ENCODE measurements at places on chromosomes 13 and 19. TPM values are rescaled to one million over a fixed set of nuclear protein-coding genes. Genes with fewer than 3 reads are reported as not detected.

GRCh38 chr13:113846636-113847318 lies 17.1 kb downstream of the GAS6 start:
- no peak for DNase-seq

RFXAP gene
- total RNA-seq = 5.9 TPM

GRCh38 chr13:70483599-70484276 lies 375.5 kb upstream of the KLHL1 start:
- DNase-seq = no peak

DNA sequence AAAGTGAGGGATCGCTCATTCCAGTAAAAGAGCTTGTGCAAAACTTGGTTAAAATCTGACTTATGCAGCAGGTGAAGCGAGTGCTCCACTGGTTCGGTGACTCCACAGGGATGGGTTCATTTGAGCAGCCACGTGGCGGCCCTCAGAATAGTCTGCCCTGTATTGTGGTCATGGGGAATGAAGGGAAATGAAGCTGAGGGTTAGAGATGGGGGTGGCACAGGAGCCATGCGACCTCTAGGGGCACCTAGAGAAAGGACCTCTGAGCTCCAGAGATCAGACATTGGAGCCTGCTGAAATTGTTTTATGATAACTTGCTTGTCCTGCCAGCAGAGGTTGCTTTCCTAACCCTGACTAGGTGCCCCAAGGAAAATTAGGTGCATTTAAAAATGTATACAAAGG lies 26.6 kb downstream of the CBY2 start:
- no peak for DNase-seq

DNA sequence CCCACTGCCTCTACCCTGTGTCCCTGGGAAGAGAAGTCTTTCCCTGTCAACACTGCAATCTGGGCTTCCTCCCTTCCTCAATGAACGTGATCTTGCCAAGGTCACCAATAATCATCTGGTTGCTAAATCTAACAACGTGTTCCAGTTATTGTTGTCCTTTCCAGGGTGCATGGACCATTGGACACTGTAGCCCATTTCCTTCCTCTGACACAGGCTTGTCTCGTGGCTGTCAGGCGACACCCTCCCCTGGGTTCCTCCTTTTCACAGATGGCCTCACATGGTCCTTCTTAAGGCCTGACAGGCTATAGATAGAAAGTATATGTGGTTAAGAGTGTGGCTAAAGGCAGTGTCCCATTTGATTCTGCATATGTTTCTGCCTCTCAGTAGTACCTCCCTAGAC lies 67.7 kb upstream of the STARD13 start:
- peak; percentile 78 for DNase-seq

KLF16 gene
- 15.2 TPM for total RNA-seq

DNA sequence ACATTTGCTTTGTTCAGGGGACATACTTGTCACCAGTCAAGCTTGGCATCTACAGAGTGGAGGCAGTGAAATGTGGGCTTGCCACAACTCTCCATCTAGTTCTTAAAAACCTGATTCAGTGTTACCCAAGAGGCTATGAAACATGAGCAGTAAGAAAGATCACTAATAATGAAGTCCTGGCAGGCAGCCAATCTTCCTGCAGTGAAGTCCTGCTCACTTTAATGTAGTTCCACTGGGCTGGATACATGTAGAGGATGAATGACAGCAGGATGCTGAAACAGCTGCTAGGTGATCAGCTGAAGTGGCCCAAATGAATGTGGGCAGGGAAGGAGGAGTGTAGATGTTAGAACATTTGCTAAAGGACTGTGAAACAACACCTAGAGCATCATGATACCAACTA lies 1213.1 kb downstream of the OLFM4 start:
- no peak for DNase-seq

- no peak for DNase-seq
Observed at GRCh38 chr19:48044561-48044960, 682 bp upstream of the CABP5 start.

DNA sequence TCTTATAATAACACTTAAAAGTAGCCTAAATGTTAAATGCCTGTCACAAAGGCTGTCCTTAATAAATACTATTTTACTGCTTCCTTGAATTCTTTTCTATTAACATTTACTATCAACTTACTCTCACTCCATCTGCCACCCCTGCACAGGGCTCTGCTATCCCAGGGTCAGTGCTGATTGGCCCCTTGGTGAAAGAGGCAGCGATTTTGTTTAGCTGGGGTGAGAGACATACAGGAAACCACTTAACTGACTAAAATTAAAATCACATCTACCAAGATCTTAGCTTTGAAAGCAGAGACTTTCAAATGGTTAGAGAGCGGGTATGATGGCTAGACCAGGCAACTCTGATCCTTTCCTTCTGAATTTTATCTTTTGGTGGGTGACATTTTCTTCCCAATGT lies 149.9 kb upstream of the HTR2A start:
- no peak for DNase-seq

GRCh38 chr19:3413796-3414327 lies 47.5 kb downstream of the NFIC start:
- DNase-seq = no peak

GRCh38 chr13:52765611-52766390 lies 26.2 kb upstream of the CNMD start:
- DNase-seq = no peak

GRCh38 chr19:13010038-13010991 lies 15.0 kb downstream of the NFIX start:
- peak; percentile 89 for DNase-seq

TEKTIP1 gene
- total RNA-seq = not detected

CDX2 gene
- total RNA-seq = not detected

DNA sequence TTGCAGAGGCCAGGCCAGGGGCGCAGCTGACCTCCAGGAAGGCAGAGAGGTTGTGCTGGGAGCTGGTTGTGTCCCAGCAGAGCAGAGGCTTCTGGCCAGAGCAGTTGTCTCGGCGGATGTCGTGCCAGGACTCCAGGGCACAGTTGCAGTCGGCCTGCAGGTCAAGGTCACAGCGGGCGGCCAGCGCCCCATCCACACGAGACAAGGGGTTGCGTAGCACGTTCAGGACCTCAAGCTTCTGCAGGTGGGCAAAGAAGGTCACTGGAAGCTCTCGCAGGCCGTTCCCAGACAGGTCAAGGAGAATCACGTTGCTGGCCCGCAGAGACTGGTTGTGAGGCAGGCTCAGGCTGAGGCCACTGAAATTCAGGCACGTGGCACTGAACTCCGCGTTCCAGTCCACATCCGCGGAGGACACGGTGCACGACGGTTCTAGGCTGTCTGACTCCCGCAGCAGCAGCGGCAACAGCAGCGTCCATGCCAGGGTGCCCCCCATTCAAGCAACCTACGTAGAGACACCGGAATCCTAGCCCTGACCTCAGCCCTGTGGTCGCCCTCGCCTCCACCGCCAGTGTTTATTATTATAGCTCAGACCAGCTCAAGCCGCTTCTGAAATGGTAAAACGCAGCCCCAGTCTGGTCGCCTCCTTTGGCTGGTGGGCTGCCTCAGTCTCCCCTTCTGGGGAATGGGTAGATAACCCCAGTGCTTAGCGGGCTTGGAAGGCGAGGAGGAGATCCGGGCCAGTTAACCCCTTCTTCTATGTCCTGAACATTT lies 766 bp downstream of the LRRC25 start:
- DNase-seq = no peak

ZNF329 gene
- total RNA-seq = 3.8 TPM

CRYL1 gene
- total RNA-seq = 13.1 TPM

DNA sequence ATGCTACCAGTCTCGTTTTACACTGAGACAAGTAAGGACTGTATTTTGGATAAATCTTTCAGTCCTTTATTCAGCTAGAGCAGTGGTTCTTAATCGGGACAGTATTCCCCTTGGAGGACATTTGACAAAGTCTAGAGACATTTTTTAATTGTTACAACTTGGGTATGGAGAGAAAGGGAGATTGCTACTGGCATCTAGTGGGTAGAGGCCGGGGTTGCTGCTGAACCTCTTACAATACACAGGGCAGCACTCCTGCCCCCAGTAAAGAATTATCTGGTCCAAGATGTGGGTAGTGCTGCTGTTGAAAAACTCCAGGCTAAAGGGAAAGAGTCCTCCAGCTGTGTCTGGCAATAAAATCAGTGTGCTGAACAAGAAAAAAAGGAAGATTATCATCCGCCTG lies 334.8 kb downstream of the SLC7A1 start:
- DNase-seq = no peak

- peak; percentile 75 for DNase-seq
Observed at GRCh38 chr19:12035220-12036172, at the start of gene ZNF433. Gene ZNF433 (minus strand): TSS chr19:12035679. CDS start chr19:12035539, 140 bp downstream.

- no peak for DNase-seq
Observed at GRCh38 chr13:20567881-20568528, 1.0 kb downstream of the IFT88 start.

FREM2 gene
- total RNA-seq = not detected

DNA sequence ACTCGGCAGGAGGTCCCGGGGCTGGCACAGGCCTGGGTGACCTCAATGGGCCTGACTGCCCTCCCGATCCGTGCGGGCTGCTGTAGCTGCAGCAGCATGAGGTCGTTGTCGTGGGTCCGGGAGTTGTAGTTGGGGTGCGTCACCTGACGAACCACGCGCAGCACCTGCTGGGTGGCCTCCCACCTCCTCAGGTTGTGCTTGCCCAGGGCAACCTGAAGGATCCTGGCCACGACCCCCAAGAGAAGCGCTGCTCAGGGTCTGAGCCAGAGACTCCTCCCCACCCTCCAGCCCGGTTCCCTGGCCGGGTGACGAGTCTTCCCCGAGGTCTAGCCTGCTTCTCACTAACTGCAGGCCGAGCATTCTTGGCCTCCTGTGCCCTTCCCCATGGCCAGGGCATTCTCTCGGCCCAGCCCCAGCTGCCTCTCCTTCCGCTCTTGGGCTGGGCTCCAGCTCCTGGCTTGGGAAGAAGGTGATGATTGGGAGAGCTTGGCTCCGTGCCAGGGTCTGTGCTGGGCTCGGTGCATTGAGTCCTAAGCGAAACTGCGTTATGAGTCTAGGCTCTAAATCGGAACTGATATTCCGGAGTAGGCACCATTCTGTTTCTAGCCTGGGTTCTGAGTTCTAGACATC lies 3.1 kb downstream of the KLK14 start:
- DNase-seq = no peak

DNA sequence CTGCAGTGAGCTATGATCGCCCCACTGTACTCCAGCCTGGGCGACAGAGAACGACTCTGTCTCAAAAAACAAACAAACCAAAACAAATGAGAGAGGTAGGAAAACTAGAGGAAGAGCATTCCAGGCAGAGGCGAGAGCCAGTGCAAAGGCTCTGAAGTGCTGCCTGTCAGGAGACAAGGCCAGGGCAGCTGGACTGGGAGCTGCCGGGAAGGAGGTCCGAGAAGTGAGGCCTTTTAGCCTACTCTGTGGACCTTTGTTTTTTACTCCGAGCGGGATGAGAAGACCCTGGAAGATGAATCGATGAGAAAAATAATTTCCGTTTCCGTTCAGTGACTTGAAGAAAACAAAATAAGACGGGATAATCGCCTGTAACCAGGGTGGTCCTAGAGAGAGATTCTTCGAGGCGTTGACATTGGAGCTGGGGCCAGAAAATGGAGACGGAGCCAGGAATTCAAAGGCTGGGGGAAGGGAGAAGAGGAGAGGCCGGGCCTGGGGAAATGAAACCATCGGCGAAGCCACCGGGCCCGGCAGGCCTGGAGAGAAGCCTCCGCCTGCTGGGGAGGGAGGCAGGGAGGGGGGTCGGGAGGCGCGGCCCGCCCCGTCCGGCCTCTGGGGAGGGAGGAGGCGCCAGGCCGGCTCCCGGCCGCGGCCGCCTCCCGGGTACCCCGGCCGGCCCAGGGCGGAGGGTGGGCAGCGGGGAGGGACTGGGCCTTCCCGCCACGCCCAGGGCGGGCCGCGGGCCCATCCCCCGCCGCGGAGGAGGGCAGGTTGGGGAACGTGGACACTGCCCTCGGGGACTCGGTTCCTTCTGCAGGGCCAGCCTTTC lies 7.8 kb upstream of the SERTAD1 start:
- peak; percentile 52 for DNase-seq

ZNF726 gene
- total RNA-seq = not detected

DNA sequence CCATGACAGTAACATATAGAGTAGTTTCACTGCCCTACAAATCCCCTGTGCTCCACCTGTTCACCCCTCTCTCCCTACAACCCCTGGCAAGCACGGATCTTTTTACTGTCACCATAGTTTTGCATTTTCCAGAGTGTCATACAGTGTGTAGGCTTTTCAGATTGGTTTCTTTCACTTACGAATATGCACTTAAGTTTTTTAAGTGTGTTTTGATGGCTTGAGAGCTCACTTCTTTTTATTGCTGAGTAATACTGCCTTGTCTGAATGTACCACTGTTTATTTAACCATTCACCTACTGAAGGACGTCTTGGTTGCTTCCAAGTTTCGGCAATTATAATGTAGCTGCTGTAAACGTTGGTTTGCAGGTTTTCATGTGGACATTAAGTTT lies 175.1 kb downstream of the ITGBL1 start:
- DNase-seq = no peak

DNA sequence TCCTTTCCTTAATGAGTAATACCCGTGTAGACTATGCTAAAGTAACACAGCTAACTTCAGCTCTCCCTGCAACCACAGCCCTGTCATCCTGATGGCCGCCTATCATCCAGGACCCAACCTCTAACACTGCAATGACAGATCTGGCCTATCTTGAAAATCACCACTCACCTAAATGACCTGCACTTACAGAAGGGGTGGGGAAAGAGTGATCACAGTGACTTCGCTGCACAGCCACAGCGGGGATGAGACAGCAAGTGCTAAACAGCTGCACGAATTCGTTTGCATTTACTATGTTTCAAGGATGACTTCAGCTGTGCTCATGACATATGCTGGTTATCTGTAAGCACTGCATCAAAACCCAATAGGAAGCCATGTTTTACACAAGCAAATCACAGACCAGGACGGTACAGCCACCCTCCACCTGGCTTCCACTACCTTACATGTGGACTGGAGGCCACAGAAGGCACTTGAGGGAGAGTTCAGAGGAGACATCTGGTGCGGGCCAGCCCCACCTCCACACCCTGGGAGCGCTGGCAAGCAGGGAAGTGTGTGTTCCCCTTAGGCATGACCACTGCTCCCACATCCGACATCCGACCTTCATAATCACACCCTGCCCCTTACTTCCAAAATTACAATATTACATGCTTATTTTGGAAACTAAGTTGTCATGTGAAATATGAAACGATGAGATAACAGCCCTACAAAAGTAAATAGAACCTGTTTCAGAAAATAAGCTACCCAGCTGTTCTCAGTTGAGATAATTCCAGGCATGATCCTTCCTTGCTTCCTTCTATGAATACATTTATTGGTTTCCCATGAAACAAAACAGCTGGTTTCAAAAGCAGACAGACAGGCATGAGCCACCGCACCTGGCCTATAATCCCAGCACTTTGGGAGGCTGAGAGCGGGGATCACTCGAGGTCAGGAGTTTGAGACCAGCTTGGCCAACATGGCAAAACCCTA lies 95.7 kb downstream of the STK24 start:
- DNase-seq = no peak

FKBP8 gene
- 395 TPM for total RNA-seq

DNA sequence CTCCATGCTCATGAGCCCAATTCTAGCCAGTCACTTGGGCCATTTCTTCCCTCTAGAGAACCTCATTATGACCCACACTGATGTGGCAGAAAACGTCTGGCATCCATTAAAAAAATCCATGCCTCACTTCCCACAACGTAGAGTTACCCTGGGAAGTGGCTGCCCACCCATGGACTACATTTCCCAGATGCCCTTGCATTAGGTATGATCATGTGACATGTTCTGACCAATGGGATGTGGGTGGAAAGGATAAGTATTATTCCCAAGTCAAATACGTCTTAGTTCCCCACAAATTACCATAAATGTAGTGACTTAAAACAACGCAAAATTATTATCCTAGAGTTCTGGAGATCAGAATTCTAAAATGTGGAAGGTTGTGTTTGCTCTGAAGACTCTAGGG lies 47.9 kb upstream of the ZNRF4 start:
- no peak for DNase-seq

- DNase-seq = peak; percentile 75
Observed at GRCh38 chr19:38851622-38852230, 1.9 kb upstream of the HNRNPL start.

NOVA2 gene
- 11.3 TPM for total RNA-seq

MEIOSIN gene
- total RNA-seq = not detected

PRODH2 gene
- total RNA-seq = not detected

All from ascending aorta (tissue), 2 donors.